NAMALWA (cell line): ENCODE measurements at places on chromosomes 7 and 10.

- no peak for DNase-seq
Measured at GRCh38 chr7:585229-585711, 65.6 kb upstream of the PDGFA start.

GRCh38 chr7:1412322-1413261 is 46.7 kb downstream of the MICALL2 start:
- DNase-seq = peak; percentile 95

GRCh38 chr7:69184339-69184738 is 413.9 kb upstream of the AUTS2 start:
- DNase-seq = no peak

GRCh38 chr10:32041290-32042028 is 14.8 kb downstream of the KIF5B start:
- DNase-seq = no peak

DNA sequence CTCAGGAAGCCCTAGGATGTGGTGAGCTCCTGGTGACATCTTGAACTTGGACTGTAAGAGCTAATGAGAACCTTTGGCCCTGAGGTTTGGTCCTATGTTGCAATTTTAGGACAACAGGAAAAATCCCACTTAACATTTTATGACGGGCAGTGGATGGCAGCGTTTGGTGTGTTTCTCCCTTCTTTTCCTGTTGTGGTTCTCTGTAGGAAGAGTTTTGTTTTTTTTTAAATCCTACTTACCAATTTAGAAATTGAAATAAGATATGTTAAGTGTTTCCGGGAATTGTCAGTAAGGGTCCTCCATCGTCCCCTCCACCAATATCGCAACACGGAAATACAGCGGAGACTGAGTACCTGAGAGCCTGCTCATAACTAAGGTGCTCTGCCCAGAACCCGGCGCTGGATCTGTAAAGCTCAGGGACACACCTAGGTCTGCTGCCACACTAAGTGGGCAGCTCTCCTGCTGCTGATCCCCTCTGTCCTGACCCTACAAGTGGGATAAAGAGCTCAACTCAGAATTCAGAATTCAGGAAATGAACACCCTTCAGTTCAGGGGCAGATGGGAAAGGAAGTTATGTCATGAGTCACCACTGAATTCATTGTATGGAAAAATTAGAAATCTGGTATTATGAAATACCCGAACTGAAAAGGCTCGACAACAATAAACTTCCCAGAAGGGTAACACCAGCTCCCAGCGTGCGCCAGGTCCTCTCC is 9.1 kb upstream of the PROSER2 start:
- DNase-seq = no peak

GRCh38 chr7:43516581-43517342 is 66.1 kb upstream of the STK17A start:
- no peak for DNase-seq

DNA sequence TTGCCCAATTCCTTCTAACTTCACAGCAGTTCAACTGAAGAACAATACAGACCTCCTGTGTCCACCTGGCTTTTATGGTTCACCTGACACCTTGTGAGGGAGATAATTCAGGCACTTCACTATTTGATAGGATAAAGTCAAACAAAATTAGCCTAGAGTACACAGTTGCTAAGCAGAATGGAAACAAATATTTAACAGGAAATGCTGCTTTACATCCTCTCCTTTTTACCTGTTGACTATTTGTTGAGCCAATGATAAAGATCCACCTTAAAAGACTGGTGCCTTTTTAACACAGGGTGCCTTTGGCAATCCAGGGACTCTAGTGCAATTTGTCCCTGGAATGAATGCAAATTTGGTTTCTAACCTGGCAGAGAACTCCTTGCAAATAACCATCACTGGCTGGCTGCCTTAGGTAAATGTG is 39.8 kb downstream of the ITPRID1 start:
- no peak for DNase-seq

GRCh38 chr7:44172803-44173424 is 16.3 kb downstream of the GCK start:
- DNase-seq = no peak

GRCh38 chr10:77955136-77955535 is 28.6 kb upstream of the DLG5 start:
- no peak for DNase-seq

GRCh38 chr10:112287844-112288243 is 4.6 kb downstream of the TECTB start:
- no peak for DNase-seq

DNA sequence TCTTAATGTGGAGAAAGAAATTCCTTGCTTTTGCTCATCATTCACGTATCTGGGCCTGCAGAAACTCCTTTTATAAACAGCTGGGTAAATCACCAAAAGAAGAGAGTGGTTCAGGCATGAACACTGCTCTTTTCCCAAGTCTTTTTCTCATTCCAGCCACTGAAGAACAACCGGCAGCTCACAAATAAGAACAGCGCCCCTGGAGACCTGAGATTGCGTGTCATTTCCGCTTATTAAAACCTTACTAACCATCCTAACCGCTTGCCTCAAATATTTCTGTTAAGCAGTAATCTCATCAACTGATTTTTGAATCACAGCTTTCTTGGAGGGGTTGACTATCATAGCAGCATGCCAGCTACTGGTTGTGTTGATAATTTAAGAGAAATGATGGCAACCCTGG is 213.0 kb upstream of the PLXNA4 start:
- no peak for DNase-seq

DNA sequence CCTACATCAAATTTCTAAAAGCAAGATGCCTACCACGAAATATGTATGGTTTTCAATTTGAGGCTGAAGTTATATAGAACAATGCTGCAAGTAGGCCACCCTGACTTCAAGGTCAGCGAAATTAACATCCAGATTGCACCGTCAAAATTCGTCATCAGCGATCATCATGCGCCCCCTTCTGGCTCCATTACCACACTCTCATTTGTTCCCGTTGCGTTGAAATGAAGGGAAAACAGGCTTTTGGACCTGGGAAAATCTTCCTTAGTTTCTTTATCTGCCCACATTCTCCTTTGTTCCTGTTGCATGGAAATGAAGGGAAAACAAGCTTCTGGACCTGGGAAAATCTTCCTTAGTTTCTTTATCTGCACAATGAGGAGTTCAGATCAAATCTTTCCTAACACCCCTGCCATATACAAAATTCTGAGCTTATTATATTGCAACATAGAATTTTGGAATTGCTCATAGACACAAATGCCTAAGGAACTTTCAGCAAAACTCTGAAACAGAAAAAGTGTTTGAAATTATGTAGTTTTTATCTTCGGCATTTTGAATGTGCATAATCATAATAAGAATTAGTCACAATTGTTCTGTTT is 98.2 kb upstream of the PRKCQ start:
- peak; percentile 67 for DNase-seq

DNA sequence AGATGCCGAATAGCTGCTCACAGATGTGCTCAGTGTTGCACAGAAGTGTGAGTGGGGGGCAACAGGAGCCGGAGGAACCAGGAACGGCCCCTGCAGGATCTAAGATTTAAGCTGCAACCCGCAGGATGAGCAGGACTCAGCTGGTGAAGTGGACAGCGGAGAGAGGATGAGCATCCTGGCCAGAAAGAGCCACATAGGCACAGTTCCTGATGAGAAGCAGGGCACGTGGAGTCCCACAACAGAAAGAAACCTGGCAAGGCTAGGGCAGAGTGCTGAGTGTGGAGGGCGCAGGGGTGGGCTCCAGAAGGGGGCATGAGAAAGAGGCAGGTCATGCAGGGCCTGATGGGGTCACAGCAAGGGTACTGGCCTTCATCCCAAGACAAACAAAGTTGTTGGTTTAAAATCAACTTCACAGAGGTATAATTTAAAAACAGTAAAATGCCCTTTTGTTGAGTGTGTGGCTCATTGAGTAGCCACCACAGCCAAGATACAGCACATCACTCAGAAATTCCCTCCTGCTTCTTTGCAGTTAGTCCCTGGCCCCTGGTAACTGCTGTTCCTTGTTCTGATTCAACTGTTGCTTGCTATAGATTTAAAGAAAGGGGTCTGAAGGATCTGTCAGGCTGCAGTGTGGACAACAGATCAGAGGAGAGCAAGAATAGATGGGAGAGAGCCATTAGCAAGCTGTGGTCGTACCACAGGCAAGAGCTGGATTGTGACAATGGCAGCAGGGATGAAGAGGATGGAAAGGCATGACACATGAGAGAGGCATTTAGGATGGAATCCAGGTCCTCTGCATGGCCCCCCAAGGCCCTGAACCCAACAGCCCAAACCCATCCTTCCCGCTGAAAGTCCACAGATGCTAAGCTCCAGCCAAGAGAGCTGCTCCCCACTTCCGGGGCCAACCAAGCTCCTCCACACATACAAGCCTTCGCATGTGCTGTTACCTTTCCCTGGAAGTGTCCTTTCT is 53.1 kb upstream of the OSBPL3 start:
- DNase-seq = no peak

DNA sequence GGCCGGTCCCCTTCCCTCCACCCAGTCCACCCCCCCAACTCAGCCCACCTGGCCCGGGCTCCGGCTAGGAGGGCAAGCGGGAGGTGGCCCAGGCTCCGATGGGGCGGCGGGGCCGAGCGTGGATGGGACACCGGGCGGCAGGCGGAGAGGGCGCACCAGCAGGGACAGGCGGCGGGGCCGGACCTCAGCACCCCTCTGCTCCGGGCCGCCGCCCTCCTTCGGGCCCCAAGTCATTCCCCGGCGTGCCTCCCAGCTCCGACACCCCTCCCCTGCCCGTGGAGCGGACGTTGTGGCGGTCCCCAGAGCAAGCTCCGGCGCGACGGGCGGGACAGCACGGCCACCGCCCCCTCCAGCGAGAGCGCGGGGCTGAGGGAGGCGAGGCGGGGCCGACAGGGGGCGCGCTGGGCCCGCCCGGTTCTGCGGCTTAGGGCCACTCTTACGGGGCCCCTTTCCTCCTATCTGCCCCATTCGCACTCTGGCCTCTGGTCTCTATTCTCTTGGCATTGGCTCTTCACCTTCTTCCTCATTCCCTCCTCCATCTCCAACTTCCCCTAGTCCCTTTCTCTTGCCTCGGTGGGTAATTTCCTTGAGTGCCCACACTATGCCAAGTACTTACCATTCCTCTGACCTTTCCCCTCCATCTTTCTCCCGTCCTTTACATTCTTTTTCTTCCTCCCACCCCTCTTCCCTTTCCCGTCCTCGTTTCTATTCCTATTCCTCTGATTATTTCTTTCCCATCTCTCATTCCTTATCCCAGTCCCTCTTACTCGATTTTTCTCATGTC is 701 bp upstream of the GBX1 start:
- DNase-seq = no peak

DNA sequence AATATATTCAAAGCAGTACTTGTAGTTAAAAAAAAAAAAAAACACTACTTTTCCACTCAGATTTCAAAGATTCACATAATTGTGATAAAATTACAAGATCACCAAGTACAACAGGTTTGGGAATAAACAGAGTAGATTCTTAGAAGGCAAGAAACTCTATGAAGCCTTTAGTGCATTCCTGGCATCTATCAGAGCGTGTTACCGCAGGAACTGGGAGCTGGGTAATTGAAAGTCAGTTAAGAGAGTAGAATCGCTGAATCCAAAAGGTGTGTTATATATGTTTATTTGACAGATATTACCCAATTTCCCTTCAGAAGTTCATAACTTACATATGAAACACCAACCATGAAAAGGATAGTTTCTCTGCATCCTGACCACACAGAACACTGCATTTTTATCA is 159.2 kb upstream of the PLXNA4 start:
- no peak for DNase-seq

GRCh38 chr10:96288151-96288621 is 16.0 kb upstream of the DNTT start:
- peak; percentile 90 for DNase-seq

DNA sequence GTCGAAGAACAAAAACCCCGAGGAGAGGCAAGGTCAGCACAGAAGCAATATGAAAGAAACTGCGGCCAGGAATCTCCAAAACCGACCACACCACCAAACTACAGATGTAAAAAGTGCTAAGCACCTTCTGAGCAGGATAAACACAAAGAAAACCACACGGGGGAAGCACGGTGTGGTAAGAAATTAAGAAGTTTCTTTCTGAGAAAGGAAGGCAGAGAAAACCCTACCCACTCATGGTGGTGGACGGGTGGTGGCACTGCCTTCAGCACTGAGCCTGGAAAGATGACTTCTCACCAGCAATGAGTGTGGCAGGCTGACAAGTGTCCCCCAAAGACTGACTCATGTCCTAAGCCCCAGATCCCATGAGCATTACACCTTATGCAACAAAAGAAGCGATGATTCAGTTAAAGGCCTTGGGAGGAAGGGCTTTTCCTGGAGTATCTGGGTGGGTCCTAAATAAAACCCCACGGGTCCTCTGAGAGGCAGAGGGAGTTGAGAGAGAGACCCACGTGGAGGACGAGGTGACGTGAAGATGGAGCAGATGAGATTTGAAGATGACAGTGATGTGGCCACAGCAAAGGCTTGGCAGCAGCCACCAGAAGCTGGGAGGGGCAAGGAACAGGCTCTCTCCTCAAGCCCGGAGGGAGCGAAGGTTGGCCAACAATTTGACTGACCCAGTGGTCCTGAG is 124.9 kb downstream of the DLG5 start:
- DNase-seq = no peak

DNA sequence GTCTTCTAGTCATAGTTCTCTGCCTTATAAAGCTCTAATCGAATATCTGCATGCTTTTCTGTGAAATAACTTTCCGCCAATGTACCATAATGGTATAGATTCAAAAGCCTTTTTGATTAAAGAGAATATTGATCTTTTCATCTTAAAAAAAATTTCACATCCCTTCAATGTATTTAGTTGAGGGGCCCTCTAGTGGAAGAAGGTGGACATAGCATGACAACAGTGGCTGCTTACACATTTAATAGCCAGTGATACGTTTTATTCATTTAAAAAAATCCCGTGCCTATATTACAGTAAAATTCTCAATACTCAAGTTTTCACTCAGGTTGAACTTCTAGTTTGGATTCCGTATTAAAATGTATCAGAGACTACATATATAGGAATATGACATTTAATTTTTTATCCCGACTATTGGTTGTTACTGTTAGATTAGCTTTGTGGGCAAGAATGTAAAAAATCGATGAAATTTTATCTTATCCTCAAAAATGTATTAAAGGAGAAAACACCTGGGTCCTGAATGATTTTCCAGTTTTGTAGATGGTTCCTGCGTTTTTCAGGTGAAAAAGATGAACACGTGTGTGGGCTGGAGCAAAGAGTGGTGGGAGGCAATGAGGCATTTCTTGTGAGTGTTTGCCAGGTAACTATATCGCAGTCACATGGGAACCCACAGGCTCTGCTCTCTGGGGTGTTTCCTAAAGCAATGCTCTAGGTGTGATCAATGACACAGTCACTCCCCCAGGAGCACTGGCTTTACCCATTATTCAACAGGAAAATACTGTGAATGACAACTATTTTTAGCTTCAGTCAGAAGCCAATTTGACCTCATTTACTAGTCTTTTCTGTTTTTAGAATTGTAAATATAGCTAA is 24.1 kb upstream of the PNLIP start:
- peak; percentile 64 for DNase-seq
